ENCODE measurements at places on chromosomes 1 and 21.

DNA sequence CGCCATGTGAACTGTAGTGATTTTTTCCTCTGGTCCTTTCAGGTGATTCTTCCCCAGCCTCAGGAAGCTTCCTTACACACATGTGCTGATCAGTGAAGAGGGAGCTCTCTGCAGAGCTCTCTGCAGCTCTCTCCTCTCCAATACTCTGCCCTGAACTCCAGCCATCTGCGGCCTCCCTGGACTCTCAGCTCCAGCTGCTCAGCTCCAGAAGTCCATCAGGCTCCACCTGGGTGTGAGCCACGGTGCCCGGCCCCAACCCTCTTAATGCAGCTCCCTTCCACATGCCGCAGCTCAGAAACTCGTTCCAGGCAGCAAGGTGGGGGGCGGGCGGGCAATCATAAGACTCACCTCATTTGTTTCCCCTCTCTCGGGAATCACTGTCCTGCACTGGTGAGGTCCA, 30.9 kb upstream of the RPL11 start:
- DNase-seq: no peak

DNA sequence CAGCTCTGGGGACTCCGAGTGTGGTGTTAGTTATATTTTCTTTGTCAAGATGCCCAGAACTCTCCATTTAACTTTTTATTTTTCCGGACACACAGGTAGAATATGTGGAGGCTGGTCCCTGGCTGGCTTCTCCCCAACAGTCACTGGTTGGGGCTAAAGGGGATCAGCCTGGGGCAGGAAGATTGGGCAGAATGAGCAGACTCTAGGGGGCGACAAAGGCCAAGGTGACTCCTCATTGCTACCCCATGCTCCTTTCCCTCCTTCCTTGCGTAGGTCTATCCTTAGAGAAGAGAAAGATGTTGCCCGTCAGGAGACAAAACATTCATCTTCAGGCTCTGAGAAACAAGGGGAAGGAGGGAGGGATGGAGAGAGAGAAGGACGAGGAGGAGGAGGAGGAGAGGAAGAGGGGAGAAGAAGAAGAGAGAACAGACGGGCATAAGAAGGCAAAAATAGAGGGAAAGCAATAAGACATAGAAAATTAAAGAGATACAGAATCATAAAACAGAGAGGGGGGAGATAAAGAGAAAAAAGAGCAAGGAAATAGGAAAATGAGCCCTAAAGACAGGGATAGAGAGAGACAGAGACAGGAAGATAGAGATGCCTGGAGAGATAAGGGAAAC, 89.9 kb downstream of the FOXD2 start:
- no peak for DNase-seq

- no peak for DNase-seq
These were observed 52.8 kb upstream of the GOLT1A start for GRCh38 chr1:204266504-204267034.

GRCh38 chr1:7931446-7931812, 9.2 kb downstream of the TNFRSF9 start:
- no peak for DNase-seq

DNA sequence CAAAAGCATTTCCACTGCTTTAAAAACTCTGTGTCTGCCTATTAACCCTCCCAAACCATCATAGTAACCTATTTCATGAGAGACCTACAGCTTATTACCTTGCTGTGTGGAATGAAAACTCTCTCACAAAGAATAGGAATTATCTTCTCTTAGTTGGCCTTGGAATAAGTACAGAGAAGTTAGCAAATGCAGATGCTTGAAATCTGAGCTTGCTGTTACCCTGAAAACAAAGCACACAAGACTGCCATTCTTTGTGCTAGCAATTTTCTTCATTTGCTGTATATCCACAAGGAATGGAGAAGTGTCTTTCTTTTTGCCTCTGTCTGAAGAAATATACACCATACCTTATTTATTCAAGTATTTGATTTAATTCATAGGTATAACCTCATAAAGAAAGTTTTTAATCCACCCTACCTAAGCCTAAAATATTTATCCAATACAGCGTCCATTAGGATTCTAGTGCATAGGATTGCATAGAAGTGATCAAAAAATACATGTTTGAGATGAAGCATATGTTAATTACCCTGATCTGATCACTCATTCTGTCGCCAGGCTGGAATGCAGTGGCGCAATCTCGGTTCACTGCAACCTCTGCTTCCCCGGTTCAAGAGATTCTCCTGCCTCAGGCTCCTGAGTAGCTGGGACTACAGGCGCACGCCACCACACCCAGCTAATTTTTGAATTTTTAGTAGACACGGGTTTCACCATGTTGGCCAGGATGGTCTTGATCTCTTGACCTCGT, 451.1 kb downstream of the LTN1 start:
- DNase-seq: no peak

DNA sequence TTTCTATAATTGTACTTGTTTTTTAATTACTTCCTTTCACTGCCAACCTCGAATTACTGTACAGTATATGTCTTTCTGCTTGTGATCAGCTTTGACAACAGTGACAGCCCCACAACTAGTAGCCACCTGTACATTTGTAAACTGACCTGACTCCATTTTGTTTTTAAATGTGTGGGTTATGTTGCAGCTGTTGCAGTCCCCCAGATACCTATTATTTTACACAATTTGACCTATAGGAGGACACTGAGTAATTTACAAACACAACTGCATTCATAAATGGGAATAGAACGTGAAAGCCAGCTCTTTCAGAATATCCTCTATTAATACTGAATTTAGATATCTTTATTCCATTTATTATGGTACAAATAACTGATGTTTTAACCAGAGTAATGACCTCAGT, 2.5 kb upstream of the VAMP3 start:
- DNase-seq: no peak

DNA sequence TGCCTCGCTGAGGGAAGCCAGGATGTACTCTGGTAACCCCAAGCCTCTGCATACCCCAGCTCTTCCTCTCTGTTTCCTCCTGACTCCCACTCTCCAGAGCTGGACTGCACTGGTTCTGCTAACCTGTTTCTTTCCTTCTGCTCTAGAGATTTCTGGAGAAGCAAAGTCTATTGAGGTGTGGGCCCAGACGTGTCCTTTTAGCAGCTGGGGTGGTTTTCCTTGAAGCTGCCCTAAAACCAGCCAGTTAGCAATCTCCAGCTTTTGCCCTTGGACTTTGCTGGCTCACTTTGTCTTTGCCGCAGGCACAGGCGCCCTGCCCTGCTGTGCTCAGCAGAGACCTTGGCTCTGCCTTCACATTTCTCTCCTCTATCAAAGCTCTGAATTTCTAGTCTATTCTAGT, 171.8 kb upstream of the IVNS1ABP start:
- no peak for DNase-seq

- DNase-seq: no peak
These were observed 115.4 kb upstream of the HOOK1 start for GRCh38 chr1:59699227-59699847.

- no peak for DNase-seq
These were observed 160.0 kb downstream of the NEGR1 start for GRCh38 chr1:72122099-72122880.

GRCh38 chr1:103112546-103112945, 4.2 kb upstream of the COL11A1 start:
- DNase-seq: no peak

DNA sequence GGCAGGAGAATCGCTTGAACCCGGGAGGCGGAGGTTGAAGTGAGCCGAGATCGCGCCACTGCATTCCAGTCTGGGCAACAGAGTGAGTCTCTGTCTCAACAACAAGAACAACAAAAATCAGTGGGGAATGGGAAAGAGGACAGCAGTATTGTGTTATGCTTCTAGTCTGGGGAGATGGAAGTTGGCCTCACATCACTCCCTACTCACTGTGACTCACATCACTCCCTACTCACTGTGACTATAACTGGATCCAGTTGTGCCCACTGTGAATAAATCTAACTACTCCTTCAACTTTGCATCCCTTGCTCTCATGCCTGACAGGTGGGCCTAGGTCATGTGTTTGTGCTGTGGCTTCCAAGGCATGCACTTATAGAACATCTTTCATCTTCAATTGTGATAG, 285.4 kb upstream of the USP24 start:
- no peak for DNase-seq

DNA sequence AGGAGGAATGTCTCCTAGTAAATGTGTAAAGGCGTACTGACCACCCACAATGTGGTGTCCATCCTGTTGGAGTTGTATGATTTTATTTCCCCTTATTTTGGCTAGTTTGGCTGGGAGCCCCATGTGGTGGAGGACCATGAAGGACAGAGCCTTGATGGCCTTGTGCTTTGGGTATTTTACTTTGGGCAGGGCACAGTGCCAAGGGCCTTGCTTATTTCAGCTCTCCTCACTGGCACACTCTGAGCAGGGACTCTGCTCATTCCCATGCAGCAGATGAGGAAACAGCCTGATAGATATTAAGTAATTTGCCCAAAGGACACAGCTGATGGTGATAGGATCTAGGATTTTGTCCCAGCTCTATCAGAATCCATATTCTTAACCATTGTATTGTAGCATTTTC, 50.2 kb downstream of the SMYD2 start:
- no peak for DNase-seq

GRCh38 chr21:15058854-15059263, 5.9 kb downstream of the NRIP1 start:
- no peak for DNase-seq

DNA sequence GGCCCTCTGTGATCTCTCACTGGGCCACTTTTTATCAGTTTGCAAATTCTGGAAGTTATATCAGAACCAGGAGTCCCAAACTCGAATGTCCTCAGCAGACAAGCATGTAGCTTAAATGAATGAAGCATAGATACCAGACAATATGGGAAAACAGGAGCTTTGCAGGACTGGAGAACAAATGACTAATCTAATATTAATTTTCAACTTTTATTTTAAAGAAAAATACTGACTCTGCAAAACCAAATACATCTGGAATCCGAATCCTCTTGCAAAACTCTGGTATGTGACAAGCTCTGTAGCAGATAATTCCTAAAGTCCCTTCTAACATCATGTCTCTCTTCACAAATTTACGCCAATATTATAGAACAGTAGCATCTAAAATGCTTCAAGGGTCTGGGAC, 427.4 kb downstream of the TTLL7 start:
- no peak for DNase-seq

DNA sequence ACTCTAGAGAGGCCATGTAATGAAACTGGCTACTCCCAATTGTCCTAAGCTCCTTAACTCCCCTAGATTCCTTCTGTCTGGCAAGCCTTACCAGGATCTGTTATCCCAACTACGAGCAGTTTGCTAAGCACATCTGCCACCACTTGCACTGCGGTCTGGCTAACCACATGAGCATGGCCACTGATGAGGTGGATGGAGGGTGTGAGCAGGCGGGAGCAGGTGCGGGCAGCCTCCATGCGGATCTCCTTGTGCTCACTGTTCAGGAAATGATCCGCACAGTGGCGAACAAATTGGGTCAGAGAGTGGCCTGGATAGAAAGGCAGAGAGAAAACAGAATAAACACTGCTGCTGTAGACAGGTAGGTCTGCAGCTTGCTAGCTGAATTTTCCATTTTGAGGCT, 24.0 kb downstream of the MTOR start:
- DNase-seq: no peak

Measured in epithelial cell of prostate (primary cell).